HL-60 (cell line): ENCODE measurements at places on chromosomes 4 and X.

GRCh38 chrX:131146702-131147101 is 88.6 kb downstream of the ARHGAP36 start:
- no peak for DNase-seq

GRCh38 chrX:48617542-48618340 is 20.4 kb downstream of the WDR13 start:
- no peak for DNase-seq

DNA sequence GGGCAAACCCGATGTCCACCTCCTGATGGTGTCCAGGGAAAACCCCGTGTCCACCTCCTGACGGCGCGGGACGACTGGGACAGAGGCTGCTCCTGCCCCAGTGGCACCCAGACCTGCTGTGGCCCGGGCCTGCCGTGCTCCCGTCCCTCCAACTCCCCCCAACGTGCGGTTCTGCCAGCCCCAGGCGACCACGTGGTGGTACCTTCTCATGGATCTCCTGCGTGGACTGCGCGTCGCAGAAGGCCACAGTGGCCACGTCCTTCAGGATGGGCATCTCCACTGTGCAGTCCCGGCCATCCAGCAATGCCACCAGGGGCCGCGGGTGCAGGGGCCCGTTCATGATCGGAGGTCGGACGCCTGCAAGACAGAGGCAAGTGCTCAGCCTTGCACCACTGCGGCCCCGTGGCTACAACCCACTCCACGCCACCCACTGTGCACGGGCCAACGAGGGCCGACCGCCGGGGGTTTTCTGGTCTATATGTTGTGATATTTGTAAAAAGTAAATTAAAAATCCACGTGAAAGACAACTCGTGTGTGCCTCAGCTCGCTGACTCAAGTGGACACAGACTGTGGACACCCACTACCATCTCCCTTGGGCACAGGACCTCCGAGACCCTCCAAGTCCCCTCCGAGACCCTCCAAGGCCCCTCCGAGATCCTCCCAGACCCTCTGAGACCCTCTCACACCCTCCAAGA is 10.8 kb downstream of the CTBP1 start:
- DNase-seq = no peak

- peak; percentile 35 for DNase-seq
These were observed 4.8 kb downstream of the CXCL3 start for GRCh38 chr4:74033739-74034138.

GRCh38 chr4:865572-865971 is 39.6 kb upstream of the CPLX1 start:
- DNase-seq = no peak

DNA sequence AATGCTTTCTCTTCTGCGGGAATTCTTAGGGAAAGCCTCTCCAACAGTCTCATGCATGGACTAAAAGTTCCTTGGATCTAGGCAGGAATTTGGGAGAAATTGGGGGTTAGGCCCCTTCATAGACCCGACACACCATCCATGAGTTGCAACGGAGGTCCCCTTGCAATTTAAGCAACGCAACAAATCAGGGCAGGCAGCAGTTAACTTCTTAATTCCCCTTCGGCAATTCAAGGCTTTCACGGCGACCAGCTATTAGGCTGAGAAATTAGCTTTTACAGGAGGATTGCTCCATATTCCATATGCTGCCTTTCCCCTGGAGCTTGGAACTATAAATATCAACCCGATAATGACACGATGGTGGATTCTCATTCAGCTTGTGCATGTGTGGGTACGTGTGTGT is 241.0 kb downstream of the SHOX start:
- no peak for DNase-seq

- DNase-seq = no peak
These were observed 66.8 kb downstream of the RTL9 start for GRCh38 chrX:110425222-110426154.

DNA sequence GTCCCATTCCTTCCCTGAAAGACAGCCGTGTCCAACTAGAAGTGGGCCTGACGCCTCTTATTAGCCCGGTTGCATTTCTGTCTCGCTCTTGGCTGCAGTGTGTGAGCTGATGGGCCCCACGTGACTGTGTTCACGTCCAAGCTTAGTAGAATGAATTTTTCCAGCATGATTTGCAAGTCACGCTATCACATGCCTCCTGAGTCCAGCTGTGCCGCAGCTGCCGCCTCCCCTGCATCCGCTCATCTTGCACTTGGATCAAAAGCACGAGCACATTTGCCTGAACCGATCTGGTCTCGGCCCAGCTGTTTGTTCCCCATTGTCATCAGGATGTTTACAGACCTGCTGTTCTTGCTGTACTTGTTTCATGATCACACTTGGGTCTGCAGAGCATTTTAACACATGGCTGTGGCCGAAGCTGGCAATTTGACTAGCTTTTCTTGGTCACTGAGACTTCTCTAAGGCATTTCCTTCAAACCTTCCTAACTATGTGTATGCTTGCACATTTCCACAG is 126.5 kb downstream of the KIT start:
- peak; percentile 27 for DNase-seq

GRCh38 chr4:76449362-76449767 is 14.3 kb downstream of the SHROOM3 start:
- no peak for DNase-seq

DNA sequence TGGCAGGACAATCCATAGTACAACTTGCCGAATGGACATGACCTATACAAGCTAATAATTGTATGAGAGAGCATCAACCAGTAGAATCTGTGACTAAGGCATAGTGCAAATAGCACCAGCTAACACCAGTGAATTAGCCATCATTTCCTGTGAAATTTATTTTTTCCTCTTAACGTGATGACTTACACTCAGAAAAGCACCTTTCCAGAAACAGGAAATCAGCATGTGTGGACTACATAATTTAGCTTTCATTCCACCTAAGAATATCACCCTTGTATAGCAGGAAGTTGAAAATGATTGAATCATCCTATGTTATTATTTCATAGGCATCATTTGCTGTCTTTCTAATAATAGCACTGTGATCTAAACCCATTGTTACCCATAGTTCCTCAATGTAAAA is 1393.4 kb upstream of the PCDH7 start:
- DNase-seq = no peak

- DNase-seq = no peak
These were observed 4.5 kb upstream of the ITM2A start for GRCh38 chrX:79371640-79372039.

GRCh38 chr4:164734484-164734883 is 19.4 kb upstream of the SMIM31 start:
- peak; percentile 15 for DNase-seq

DNA sequence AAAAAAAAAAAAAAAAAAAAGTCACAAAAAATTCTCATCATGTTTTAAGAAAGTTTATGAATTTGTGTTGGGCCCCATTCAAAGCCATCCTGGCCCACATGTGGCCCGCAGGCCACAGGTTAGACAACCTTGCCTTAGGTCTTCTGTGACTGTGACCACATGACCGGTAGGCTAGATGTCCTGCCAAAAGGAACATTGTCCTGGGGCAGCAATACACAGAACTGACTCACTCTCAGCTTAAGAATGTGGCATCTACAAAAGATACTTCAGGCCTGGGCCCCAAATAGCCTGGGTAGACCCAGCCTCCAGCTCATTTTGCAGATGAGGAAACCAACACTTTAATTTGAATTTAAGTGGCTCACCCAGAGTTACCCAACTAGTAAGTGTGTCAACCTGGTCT is 10.0 kb downstream of the AWAT2 start:
- DNase-seq = no peak

- DNase-seq = no peak
These were observed 2.6 kb downstream of the NSD2 start for GRCh38 chr4:1873776-1874175.

DNA sequence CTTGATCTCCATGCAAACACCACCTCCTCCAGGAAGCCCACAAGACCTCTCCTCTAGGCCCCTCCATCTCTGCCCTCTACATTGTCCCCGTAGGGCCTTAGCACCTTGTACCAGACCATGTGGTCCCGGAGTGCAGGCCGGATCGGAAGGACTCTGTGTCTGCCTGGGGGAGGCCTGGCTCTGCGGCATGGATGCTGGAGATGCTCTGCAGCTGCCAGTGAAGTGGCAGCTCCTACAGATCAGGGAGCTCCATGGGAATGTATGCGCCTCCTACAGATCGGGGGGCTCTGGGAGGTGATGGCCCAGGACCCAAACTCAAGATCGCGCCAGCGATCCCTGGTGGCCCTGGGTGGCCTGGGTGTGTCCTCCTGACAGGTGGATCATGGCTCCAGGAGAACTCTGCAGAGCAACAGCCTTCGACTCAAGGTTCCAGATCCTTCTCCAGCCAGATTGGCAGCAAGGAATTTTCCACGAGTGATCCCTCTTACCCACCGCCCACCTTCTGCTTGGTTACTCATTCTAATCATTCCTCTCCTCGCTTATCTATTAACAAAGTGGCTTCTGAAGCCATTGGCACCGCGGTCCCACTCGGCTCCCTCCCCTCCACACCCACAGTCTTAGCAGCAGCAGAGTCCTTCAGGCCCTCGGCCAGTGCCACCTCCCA is 67.3 kb downstream of the ADRA2C start:
- no peak for DNase-seq

DNA sequence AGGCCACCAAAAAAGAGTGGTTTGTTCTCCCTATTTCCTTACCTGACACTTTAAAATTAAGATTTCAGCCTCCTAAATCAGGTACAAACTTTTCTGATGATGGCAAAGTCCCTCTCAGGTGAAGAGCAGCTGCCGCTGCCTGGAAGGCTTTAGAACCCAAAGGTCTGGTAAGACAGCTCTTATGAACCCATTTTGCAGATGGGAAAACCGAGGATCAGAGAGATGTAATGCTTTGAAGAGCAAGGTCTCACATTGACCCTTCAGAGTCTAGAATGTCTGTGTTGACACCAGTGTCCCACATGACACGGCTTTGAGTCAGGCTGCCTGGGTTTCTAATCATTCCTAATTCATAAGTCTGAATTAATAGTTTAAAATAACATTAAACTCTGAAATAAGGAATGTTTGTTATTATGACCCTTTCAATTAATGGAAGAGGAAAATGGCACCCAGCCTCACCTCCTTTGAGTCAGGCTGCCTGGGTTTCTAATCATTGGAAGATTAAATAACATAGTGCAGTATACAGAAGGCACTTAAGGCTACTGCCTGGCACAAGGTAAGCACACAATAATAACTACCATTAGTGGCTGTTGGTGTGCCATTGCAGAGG is 27.9 kb upstream of the KIAA0232 start:
- DNase-seq = no peak

DNA sequence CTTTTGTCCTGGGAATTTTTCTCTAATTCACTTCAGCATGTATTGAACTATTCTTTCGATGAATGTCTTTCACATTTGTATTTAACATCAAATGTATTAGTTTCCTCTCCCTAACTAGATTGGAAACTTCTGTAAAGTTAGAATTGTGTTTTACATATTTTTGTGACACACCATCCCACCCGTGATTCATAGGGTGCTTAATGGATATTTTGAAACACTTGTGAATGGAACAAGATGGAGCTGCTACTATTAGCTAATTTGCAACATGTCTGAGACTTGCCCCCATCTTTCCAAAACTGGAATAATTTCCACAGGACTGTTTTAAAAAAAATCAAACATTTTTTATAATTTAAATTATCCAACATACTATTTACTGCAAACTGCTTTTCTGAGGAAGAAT is 30.2 kb upstream of the GNPDA2 start:
- no peak for DNase-seq

- no peak for DNase-seq
These were observed 6.1 kb downstream of the LAGE3 start for GRCh38 chrX:154472685-154473632.

DNA sequence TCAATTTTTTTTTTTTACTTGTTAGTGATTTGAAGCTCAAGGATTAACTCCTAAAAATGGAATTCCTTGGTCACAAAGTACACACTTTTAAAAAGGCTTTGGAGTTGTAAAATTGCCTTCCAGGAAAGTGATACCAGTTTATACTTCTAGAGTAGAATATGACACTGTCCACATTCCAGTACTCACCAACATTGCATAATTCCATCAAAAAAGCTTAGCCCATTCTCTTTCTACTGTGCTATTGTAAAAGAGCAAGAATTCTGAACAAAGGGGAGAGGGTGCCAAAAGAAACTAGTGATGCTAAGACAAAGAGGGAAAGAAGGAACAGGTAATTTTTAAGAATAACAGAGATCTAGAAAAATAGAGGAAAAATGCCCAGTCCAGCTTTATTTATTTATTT is 10.4 kb upstream of the PHOX2B start:
- no peak for DNase-seq

- no peak for DNase-seq
These were observed 95.2 kb upstream of the NAP1L5 start for GRCh38 chr4:88792821-88793220.

DNA sequence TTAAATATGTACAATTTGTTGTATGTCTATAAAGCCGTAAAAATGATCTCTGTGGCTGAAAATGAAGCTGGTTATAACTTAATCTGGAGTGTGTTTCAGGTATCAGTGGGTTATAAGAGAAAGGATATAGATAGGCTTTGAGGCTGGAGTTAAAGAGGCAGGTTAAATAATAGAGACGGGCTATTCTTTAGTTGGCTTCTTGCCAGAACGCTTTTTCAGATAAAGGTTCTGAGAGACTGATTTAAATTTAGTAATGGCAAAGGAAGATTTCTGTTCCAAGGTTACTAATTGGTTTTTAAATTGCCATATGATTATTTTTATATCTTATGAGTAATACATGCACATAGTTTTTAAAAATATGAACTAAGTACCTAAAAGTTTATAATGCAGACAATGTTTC is 117.4 kb downstream of the AWAT2 start:
- DNase-seq = no peak
